Stimulated activated naive CD8-positive, alpha-beta T cell treated with anti-CD3 and anti-CD28 coated beads, Interleukin-15, amount 100 ng/mL, for 72 hours (primary cell): ENCODE measurements at places on chromosomes 4 and X.
A peak's percentile ranks its signal among the peaks of the same experiment; 100 is the strongest.

GRCh38 chr4:186643501-186644310, 80.0 kb downstream of the FAT1 start:
- no peak for DNase-seq

GRCh38 chr4:117664706-117665444, 369.4 kb upstream of the NDST3 start:
- no peak for DNase-seq

GRCh38 chrX:103066606-103067005, 2.6 kb upstream of the BEX1 start:
- DNase-seq: no peak

GRCh38 chr4:5908876-5909427, 16.1 kb upstream of the CRMP1 start:
- no peak for DNase-seq

- DNase-seq: no peak
These were observed 71.5 kb upstream of the HPRT1 start for GRCh38 chrX:134388161-134389109.

DNA sequence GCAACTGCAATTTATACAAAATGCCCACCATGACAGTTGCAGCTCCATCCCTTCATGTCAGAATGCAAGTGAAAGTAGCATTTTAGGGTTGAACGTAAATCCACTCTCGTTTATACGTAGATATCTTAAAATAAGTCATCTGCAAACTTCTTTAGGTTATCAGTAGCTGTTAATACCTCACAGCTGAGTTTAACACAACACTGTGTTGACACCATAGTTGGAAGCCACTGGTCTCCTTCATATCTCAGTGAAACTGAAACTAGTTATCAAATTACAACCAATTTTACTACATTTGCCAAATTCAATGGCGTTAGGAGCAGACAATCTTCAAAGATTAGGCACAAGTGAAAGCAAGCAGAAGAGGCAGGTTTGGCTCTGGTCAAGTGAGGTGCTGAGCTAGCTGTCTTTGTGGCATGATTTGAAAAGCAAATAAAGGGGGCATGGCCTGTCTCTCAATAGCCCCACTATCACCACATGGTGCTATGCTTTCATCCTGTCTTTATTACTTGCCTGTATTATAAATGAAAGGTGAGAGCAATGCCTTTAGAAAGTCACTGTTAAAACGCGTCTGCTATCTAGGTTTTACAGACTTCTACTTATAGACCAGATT, 12.3 kb downstream of the PPP3CA start:
- DNase-seq: no peak

GRCh38 chr4:14769993-14770392, 232.3 kb upstream of the CPEB2 start:
- no peak for DNase-seq

DNA sequence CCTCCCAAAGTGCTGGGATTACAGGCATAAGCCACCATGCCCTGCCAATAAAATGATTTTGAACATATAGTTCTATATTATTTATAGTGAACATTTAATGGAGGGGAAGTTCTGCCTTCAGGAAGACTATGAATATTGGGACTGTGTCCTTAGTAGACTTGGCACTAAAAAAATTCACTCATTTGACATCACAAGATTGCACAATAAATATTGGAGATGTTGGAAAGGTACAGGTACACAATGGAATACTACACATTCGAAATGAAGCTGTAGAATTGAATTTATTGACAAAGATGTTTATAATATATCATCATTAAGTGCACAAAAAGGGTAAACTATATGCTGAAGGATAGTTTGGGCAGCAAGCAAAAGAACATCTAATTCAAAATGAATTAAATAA, 13.0 kb upstream of the TMPRSS11E start:
- no peak for DNase-seq

GRCh38 chr4:179563741-179564140, 2121.5 kb upstream of the AGA start:
- DNase-seq: no peak

GRCh38 chrX:18047491-18047890, 173.2 kb downstream of the BEND2 start:
- no peak for DNase-seq

GRCh38 chr4:83125738-83126141, 11.2 kb upstream of the PLAC8 start:
- peak; percentile 38 for DNase-seq

DNA sequence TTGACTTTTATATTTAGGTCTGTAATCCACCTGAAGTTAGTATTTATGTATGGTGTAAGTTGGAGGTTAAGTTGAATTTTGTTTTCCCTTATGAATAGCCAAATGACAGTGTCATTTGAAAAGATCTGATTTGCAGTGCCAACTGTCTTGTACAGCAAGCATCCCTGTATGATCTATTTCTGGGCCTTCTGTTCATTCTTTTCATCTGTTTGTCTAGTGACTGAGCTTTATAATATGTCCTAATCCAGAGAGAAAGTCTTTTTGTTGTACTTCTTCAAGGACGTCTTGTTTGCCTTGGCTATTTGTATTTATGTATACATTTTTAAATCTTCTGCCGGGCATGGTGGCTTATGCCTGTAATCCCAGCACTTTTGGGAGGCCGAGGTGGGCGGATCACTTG, 39.6 kb downstream of the CDKL5 start:
- DNase-seq: no peak

GRCh38 chrX:72540318-72540717, 32.3 kb downstream of the HDAC8 start:
- DNase-seq: no peak

DNA sequence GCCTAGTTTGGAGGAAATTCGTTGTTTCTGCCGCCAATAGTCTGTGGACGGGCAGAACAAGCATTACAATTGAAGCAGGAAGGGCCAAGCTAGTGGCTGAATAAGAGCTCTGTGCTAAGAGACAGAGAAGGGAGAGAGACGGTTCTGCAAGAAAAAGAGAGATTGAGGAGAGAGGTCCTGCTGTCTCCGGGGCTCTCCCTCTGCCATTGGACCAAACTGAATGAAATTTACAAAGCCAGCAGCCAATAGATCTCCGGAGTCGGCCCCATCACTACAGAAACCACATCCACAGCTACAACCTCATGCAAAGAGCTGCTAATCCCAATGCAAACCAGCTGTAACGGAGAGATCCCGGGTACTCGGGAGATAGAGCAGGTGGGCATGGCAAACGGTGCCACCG, at the start of gene NLGN4X:
Gene NLGN4X (minus strand): TSS at position 148 of the 400 bp plus-strand sequence. CDS start 77,401 bp downstream, outside the sequence.
- DNase-seq: no peak

- DNase-seq: no peak
These were observed 78.0 kb upstream of the RXFP1 start for GRCh38 chr4:158443731-158444130.

DNA sequence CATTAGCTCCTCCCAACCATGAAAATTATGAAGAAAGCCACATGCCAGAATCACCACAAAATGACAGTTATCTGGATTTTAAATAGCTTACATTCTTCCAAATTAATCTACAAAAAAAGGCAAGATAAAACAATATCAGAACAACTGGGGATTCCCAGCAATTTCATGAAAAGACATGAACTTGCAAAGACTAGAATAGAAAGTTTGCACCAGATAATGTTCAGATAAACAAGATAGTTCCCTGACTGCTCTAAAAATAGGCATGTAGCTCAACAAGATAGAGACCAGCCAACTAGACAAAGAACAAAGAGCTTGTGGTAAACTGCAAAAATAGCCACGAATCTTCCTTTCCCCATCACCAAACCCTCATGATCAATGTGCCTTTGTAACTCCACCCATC, 30.3 kb upstream of the DDX53 start:
- DNase-seq: no peak

DNA sequence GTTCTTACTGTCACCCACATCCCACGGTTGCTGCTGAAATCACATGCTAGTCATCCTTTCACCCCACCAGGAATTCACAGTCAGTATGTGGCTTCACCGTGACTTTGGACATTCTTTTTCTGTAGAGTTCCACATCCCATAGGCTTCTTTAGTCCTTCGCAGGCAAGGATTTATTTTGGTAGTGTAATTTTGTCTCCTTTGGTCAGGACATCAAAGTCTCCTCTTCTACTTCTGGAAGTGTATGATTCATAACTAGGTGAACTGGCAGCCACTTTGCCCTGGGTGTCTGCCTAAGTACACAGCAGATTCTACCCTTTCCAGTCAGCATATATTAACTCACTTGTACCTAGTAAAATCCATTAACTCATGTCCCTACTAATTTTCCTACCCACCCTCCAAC, 38.3 kb upstream of the MMAA start:
- no peak for DNase-seq

DNA sequence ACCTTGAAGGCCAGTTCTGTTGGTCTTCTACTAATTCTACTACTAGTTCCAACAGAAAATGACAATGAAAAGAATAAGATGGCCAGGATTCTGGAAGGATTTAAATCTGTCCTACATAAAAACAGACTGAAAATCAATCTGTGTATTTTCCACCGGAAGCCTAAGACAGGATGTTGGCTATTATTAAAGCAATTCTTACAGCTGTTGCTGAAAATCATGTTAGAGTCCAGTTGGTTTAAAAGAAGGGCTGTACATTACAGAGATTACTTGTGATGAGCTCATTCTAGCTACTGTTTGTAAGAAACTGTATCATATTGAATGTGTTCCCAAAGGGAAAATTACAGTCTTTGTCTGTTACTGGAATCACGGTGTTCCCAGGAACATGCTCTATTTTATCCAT, 54.8 kb upstream of the MAGEB16 start:
- DNase-seq: no peak

- no peak for DNase-seq
These were observed 47.4 kb upstream of the VEGFC start for GRCh38 chr4:176840166-176840565.

- DNase-seq: no peak
These were observed at the start of gene CXCL6 for GRCh38 chr4:73836373-73837279. Gene CXCL6, plus strand, starts transcription at chr4:73836678. Its CDS starts 73 bp downstream, at chr4:73836751.
